ENCODE measurements at places on chromosomes 1 and 21.

- H3K27ac ChIP-seq = no peak overlapping the region
- no peak overlapping the region for H3K4me3 ChIP-seq
- H3K27me3 ChIP-seq = no peaks in the 10 kb centered on the region
Observed at GRCh38 chr21:42921927-42922326, 3.5 kb downstream of the ERVH48-1 start.

- H3K4me3 ChIP-seq = no peak overlapping the region
- H3K4me1 ChIP-seq = peaks cover 2% of the 10 kb centered on the region
- no peaks in the 10 kb centered on the region for H3K27me3 ChIP-seq
- H3K27ac ChIP-seq = no peak overlapping the region
Observed at GRCh38 chr1:24692351-24692980, 49.4 kb downstream of the SRRM1 start.

DNA sequence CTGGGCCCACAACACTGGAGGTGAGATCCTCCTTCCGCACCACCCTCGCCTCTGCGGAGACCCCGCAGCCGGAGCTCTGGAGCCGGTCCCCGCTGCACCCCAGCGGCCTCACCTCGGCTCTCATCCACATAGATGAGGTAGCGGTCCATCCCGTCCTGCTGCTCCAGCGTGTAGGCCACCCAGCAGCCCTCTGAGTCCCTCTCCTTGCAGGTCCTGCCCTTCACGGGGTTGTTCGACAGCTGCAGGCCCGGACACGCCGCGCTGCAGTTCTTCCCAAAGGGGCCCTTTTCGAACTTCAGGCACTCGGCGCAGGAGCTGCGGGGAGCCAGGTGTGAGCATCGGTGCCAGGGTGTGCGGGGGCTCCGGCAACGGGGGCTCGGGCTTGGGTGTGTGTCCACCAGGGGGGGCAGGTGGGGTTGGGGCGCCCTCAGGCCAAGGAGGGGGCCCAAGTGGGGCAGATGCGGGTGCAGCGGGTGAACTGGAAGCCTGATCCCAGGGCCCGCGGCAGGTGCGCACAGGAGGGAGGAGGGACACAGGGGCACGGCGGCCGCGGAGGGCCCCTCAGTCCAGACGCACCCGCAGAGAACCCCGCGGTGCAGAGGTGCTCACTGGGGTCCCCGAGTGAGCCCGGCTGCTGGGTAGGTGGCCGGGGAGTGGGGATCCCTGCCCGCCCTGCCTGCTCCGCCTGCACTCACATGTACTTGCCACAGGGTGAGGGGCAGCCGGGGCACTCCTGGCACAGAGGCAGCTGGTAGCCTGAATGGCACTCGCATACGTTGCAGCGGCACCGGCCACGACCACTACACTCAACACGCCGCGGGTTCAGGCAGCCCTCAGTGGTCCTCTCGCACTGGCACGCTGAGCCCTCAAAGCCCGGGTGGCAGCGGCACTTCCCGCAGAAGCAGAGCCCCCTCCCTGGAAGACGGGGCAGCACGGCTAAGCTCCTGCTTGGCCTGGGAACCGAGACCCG is 15.4 kb upstream of the PTTG1IP start:
- no peaks in the 10 kb centered on the region for H3K27me3 ChIP-seq
- H3K4me3 ChIP-seq = no peak overlapping the region
- H3K36me3 ChIP-seq = no peaks in the 10 kb centered on the region
- DNase-seq = no peak
- H3K27ac ChIP-seq = no peak overlapping the region
- no peaks in the 10 kb centered on the region for H3K4me1 ChIP-seq

DNA sequence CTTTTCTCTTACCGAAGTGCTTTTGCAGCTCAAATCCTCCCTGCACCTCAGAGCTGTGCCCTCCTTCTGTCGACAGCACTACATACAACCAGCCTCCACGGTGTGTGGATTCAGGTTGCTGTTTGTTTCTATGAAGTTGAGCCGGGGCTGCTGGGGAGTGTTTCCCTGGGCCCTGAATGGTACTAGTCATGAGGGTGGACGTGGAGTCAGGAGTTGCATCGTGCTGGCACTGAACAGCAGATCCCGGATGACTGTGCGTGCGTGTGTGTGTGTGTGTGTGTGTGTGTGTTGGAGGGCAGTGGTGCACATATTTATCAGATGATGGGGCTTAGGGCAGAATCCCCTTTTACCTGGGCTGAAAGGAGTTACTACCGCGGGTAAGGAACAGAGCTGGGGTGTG is 47.0 kb downstream of the ACTL8 start:
- H3K4me3 ChIP-seq = no peak overlapping the region
- H3K36me3 ChIP-seq = no peaks in the 10 kb centered on the region
- no peak for DNase-seq
- no peaks in the 10 kb centered on the region for H3K27me3 ChIP-seq

- H3K27ac ChIP-seq = no peak overlapping the region
- no peak overlapping the region for H3K4me3 ChIP-seq
- H3K36me3 ChIP-seq = no peaks in the 10 kb centered on the region
- no peaks in the 10 kb centered on the region for H3K27me3 ChIP-seq
- DNase-seq = no peak
Observed at GRCh38 chr1:56396581-56396980, 182.8 kb downstream of the PLPP3 start.

Measured in ovary (tissue), 10 donors.